Endothelial cell (in vitro differentiated cells): ENCODE measurements at places on chromosomes 12 and 14. TPM values are rescaled to one million over a fixed set of nuclear protein-coding genes. Genes with fewer than 3 reads are reported as not detected.
A peak's percentile ranks its signal among the peaks of the same experiment; 100 is the strongest.

GRCh38 chr12:78470354-78471195 is 394.0 kb upstream of the SYT1 start:
- DNase-seq, result peak; percentile 34

- DNase-seq, result no peak
These were observed 649.2 kb upstream of the MIS18BP1 start for GRCh38 chr14:45902241-45902640.

- DNase-seq, result no peak
These were observed 456.9 kb upstream of the TMEM132C start for GRCh38 chr12:127810041-127810440.

DNA sequence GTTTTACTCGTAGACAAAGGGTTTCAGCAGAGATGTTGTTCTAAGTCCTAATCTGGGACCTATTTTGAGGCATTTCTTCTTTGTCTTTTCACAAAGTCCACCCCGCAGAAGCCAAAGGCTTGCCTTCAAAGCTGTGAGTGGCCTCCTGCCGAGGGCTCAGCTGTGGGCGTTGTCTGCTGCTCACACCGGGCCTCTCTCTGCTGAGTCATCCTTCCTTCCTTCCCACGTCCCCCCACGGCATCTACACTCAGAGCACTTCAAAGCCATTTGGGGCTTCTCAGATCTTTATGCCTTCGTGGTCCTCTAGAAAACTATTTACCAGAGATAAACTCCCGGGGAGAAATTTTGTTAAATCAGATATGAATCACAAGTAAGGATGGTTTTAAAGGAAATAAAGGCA is 115.9 kb upstream of the TMPO start:
- no peak for DNase-seq

C12orf50 gene
- not detected for total RNA-seq

DNA sequence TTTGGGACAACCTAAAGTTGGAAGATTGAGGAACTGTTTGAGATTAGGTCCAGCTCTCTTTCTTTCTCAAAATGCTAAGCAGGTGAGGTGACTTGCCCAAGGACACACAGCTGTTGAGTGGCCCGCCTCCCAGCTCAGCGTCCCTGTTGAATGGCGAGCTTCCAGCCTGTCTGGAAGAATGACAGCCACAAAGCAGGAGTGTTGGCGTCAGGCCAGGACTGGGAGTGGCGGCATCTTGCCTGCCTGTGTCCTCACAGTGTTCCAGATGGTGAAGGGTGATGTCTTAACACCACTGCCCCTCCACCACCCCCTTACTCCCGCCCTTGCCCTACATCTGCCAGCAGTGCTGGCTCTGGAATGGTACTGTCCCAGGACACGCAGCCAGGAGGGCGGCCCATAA is 4.4 kb upstream of the CEBPE start:
- no peak for DNase-seq

NEUROD4 gene
- not detected for total RNA-seq

DNA sequence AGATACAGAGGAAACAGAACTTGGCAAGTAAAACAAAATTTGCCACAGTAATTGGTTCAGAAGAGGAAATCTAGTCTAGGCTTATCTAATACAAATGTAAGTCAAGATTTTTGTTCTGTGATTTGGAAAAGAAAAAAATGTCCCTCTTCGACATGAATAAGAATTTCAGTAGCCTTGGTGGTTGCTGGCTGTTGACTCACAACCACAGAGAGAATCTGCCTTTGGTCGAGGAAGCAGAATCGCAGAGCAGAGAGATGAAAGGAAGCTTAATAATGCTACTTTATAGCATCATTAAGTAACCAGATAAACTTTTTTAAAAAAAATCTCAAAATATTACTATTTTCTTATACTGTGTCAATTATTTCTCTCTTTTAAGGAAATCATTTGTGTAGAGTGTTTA is 1096.6 kb downstream of the FLRT2 start:
- DNase-seq, result no peak

- peak; percentile 86 for DNase-seq
These were observed 13.1 kb downstream of the ASIC1 start for GRCh38 chr12:50070314-50071060.

TCL1B gene
- not detected for total RNA-seq

DNA sequence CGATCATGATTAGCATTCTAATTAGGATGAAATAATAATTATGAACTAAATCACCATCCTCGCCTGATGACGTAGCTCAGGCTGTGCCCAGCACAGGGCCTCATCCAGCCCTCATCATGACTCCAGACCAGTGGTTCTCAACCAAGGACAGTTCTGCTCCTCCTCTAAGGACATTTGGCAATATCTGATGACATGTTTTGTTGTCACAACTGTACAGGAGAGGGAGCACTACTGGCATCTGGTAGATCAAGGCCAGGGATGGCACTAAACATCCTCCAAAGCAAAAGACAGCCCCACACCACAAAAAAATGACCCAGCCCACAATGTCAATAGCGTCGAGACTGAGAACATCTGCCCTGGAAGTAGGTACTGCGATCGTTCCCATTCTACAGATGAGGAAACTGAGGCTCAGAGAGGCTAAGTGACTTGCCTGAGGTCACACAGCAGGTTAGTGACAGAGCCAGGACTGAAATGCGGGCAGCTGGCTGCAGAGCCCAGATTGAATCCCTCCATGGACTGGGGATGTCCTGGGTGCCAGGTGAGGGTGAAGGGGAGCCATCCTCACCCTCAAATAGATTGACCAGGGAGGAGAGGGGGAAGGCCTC is 15.5 kb downstream of the TRPV4 start:
- DNase-seq, result no peak

DNA sequence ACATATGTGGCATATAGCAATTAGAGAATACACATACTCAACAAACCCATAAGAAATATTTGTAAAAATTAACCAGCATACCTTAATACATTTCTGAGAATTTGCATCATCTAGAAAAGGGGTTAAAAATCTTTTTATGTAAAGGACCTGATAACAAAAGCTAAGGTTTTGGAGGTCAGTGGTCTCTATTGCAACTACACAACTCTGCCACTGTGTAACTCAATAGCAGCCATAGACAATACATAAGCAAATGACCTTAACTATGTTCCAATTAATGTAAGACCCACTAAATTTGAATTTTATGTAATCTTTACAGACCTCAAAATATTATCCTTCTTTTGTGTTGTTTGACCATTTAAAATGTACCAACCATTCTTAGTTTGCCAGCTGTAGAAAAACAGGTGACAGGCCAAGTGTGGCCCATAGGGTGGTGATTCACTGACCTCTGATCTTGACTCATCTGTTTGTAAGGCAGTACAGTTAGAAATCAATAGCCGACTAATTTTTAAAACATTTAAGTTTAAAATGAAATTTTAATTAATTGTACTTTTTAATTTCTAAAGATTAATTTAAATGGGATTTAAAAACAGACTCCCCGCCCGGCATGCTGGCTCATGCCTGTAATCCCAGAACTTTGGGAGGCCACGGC is 7.4 kb upstream of the EPS8 start:
- DNase-seq, result no peak

KRT82 gene
- not detected for total RNA-seq
